ENCODE measurements at places on chromosomes 6 and 20.

DNA sequence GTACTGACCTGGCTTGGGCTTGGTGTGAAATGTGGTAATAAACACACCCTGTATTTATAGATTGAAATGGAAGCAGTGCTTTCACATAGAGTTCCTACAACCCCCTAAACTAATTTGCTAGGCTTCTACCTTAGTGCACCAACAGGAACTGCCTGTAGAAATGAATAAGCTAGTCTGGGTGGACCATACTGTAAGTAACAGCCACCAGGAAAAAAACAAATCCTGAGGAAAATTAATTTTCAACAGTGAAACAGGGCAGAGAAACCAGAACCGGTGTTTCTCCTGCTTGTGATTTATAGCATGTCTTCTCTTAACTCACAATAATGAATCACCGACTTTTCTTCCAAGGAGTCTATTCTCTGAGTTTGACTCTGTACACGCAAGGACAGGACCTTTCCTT lies 184.8 kb upstream of the HDAC2 start:
- no peak for DNase-seq

DNA sequence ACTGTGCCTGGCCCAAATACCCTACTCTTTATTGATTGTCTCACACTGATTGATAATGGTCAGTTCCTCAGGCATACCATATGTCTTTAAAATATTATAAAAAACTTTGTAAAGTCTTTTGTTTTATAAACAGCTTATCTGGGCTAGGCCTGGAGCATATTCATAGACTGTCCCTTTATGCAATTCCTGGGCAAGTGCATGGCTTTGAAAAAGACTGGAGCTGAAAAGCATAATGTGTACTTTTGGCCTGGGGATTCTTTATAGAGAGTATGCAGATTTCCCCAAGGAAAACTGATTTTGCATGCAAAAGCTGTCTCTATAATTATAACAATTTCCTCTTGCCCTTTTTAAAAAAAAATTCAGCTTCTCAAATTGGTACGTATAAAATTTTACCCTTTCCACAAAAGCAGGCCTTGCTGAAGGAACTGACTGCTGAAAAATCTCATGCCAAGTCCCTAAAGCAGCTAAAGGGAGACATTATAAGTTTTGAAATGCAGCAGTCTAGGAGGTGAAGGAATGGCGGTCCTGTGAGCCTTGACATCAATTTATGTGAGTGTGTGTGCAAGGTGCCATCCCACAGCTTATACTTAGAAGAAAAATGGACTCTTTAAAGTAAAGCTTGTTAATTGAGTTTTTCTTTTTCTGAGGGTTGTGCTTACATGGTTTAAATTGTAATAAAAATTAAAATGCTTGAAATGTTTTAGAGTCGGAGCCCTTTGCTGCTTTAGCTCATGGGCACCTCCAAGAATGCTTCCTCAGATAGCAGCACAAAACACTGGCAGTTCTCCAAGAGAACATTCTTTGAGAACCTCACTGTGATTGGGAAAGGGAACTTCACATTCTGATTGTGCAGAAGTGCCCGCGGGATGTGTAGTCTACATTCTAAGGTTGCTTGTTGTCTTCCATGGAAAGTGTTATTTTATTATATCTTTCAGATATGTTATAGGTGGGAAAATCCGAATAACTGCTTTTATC lies 43.9 kb downstream of the PLCB4 start:
- no peak for DNase-seq

GRCh38 chr6:50966532-50966931 lies 147.9 kb downstream of the TFAP2B start:
- DNase-seq = no peak

DNA sequence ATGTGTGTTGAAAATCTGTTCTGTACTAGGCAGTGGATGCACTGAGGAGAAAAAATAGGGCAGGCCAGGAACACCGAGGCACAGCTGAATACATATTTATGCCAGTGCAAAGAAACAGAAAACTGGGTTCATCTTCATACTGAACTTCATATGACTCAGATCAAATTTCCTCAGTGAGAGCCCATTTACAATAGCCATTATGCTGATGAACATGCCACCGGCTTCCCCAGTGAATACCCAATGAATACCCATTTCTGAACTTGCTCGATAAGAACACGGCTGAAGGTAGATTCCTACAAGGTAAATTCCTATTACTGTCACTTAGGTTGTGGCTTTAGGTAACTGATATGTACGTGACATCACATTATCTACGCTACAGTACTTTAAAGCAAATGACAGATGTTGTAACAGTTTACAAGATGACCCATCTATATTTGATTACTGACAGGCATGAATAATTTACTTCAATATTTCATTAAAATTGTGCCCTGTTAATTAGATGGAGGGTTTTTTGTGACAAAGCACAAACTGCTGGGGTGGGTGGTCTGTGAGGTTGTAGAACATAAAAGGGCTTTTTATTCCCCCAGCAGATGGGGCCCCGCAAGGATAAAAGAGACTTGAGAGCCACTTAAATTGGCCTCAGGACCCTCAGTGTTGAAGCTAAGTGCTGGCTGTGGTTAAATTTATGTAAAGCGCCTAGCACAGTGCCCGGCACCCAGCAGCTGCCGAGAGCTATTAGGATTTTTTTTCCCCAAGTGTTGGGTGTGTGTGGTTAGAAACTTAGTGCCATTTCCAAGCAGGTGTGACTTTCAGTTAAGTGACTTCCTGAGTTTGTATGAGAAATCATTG lies 264.5 kb downstream of the CD83 start:
- DNase-seq = no peak

- no peak for DNase-seq
These were observed 166.0 kb downstream of the TRMT11 start for GRCh38 chr6:126152372-126152745.

GRCh38 chr6:11609324-11610071 lies 71.9 kb downstream of the TMEM170B start:
- no peak for DNase-seq
